ENCODE measurements at places on chromosomes 3 and 15.

- no peak for DNase-seq
These were observed 4.1 kb upstream of the C3orf22 start for GRCh38 chr3:126562737-126563276.

DNA sequence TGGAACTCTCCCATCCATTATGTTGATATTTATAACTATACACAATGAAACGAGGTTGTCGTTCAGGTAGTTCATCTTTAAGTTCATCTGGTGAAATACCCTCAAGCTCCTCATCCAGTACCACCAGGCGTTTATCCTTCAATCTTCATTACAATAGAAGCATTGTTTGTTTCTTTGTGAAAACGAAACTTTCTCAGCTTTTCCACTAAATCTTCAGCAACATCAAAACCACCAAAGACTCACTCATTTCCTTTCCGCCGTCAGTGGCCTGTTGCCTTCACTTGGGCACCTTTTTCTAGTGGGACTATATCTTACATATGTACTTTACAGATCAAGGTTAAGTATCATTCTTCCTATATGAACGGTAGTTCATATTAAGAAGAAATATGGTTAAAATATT is 44.1 kb upstream of the TFG start:
- no peak for DNase-seq

DNA sequence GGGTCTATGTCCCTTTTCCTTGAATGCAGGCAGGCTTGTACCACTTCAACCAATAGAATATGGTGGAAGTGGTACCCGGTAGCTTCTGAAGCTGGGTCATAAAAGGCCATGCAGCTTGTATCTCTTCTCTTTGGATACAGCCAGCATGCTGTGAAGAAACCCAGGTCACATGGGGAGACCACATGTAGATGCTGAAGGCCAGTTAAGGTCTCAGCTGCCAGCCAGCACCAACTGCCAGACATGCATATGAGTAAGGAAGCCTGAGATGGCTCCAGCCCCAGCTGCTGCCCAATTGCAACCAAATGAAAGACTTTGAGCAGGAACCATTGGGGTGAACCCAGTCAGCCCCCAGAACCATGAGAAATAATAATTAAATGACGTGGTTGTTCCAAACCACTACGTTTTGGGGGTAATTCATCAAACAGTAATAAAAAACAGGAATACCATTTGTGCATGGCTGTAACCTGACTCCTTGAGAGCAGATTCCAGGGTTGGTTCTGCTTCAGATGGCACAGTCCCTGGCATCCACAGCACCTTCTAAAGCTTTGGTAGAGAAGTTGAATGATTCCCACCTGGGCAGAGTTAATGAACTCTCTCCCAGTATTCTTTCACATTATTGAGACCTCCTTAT is 3.8 kb downstream of the RBP2 start:
- no peak for DNase-seq

DNA sequence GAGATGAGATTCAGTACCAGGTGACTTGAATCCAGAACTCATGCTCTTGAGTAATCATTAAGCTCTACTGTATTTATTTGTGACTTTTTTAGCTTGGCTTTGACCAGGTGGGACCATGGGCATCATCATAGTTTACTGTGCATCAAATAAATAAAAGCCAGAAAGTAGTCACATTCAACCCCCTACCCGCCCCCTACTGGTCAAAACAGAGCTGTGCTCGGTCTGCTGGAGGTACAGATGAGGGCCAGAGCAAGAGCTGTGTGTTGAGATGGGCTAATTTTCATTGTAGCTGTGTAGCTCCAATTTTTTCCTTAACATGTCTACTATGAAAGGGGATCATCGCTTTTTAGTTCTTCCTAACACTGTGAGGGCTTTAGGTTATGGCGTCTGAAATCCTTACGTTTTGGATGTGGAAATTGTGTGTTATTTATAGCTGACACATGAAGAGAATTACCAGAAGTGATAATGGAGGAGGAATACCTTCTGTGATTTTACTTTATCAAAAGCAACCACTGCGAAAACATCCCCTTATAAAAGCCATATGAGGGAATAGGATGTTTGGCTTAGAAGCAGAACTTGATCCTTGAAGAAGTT is 375.1 kb downstream of the PTPRG start:
- no peak for DNase-seq

GRCh38 chr3:117512975-117513374 is 803.4 kb downstream of the TUSC7 start:
- DNase-seq, result no peak

DNA sequence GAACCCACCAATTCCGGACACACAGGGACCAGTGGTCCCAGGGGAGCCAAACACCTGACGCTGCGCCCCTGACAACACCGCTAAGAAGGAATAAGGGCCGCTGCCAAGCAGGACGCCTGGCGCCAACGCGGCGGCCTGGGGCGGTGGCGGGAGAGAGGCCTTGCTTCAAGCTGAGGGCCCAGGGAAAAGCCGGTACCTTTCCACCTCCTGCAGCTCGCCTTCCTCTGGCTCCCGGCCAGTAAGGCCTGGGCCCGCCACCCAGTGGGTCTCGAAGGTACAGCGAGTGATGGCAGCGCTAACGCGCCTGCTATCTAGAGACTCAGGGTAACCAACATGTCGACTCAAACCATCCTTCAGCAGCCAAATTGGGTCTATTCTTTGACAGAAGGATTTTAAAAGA is 1074.1 kb downstream of the SI start:
- no peak for DNase-seq

GRCh38 chr3:54841471-54841870 is 86.4 kb downstream of the LRTM1 start:
- DNase-seq, result no peak

Data from Calu3 (cell line).